ENCODE measurements at places on chromosomes 16 and 17.

- DNase-seq = no peak
Measured at GRCh38 chr17:56165072-56165641, 11.9 kb downstream of the ANKFN1 start.

- DNase-seq = peak; percentile 58
Measured at GRCh38 chr16:81513204-81514040, 68.8 kb downstream of the CMIP start.

GRCh38 chr17:64309021-64309420 lies 46.0 kb upstream of the TEX2 start:
- no peak for DNase-seq

DNA sequence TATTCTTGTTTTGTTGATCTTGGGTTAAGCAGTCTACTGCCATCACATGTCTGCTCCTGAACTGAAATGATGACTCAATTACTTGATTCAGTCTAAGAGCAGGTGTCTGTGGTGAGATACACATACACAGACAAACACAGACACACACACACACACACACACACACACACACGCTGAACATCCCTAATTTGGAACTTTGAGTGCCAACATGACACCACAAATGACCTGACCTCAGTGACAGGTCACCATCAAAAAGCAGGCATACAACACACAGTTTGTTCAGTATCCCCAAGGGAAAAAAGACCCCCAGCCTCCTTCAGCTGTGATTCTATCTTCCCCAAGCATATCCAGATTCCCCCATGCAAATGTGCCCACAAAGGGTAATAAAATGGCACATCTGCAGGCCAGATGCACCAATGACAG lies 130.1 kb upstream of the TMEM97 start:
- no peak for DNase-seq

DNA sequence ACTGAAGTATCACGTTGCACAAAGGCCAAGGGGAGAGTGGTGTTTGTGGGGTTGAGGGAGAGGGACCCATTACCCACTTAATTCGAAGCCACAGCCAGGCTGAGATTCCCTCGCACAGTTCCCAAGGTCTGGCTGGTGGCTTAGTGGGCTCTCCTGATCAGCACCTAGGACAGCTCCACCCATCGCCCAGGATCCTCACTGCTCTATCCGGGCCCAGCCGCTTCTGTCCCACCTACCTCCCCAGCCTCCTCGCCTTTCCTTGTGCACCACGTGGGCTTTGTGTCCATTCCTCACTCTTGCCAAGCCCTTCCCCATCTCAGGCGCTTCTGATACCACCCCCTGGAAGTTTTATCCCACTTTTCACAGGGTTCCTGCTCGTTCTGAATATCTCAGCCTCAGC lies 163.5 kb downstream of the CCT6B start:
- peak; percentile 69 for DNase-seq

DNA sequence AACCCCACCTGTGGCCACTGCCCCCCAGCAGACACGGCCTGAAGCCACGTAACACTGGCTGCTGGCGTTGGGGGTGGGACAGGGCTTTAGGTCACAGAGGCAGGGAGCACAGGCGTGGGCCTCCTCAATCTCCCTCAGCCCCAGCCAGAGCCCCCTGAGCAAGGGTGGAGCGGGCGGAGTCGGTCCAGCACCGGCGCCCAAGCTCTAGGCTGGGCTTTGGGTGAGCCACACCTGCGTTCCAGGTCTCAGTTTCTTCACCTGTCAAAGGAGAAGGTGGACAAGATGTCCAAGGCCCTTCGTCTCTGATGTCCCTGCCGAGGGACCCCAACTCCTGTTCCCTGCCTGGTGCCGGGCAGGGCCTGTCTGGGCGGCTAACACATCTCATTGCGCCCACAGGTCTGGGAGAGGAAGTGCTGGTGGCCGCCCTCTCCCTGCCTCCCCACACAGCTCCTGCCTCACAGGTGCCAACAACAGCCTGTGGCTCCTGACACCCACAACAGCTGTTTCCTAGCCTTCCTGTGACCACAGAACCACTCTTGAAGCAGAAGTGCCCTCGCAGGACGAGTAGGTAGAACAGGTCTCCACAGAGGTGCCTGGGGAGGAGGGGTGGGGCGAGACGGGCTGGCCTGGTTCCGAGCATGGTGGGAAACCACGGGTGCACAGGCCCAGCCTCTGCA lies 12.0 kb downstream of the FAM83G start:
- no peak for DNase-seq

- DNase-seq = peak; percentile 44
Measured at GRCh38 chr17:50558941-50559614, 1.4 kb upstream of the CACNA1G start.

- peak; percentile 33 for DNase-seq
Measured at GRCh38 chr16:89491238-89491869, 993 bp upstream of the ANKRD11 start.
